ENCODE measurements at places on chromosomes 7 and 10. TPM values are rescaled to one million over a fixed set of nuclear protein-coding genes. Genes with fewer than 3 reads are reported as not detected.

TBX20 gene
- 0.57 TPM for total RNA-seq

VPS37D gene
- total RNA-seq: 4.7 TPM

GRCh38 chr10:15181576-15182156 is 13.2 kb upstream of the NMT2 start:
- no peak for DNase-seq

DNA sequence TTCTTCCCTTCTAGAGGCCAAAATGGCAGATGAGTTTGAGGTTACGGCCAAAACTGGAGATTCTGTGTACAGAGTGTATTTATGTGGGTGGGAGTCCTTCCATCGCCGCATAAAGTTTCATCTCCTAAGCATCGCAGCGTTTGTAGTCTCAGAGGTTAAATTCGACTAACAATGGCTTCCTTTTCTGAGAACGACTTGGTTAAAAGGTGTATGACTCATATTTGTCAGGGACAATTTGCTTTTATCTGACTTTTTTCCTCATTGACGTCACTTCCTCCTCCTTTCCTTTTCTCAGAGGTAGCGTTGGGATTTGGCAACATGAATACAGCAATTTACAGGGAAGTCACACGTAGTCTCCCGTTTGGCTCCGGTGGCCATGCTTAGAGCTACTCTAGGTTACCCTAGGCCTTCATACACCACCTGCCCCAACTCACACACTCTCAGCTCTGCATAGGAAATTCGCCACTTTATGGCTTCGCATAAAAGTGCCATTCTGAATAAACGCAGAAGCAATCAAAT is 37.6 kb upstream of the TCF7L2 start:
- peak; percentile 74 for DNase-seq

DNA sequence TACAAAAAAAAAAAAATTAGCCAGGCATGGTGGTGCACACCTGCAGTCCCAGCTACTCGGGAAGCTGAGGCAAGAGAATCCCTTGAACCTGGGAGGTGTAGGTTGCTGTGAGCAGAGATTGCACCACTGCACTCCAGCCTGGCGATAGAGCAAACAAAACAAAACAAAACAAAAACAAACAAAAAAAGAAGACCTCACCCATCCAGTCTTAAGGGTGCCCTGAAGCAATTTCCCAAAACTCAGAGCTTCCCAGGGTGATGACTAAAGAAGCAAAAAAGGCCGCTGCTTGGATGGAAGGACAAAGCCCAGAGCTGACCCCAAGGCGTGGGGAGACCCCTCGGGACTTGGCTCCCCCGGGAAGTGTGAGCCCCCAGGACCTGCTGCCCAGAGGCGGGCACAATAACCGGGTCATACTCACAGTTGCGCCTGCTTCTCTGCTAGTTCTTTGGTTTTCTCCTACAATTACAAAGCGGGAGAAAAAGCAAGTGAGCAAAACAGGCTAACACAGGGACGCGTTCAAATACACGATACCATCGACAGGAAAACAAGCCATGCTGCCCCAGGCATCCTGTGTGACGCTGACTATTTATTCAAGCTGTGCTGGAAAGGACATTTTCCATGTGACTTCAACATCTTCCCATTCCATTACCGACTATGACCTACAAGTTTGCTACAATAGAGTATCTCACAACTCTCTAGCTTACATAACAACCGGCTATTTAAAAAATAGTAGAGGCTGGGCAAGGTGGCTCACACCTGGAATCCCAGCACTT is 29.9 kb downstream of the PAPOLB start:
- no peak for DNase-seq

GRCh38 chr10:9254353-9254752 is 1199.9 kb downstream of the GATA3 start:
- DNase-seq: peak; percentile 44

DNA sequence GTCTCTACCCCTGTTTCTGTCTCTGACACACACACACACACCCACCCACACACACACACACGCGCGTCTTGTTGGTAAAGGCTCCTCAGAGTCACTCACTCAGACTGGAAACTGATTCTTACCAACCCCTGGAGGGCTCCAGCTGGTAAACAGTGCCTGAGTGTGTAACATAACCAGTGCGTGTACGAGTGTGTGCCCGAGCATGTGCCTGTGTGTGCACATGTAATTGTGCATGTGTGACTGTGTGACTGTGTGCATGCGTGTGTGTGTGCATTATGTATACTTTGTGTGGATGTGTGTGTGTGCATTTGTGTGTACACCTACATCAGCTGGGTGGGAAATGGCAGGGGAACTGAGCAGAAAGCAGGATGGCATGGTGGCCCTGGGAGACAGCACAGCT is 317.1 kb downstream of the WDR37 start:
- no peak for DNase-seq

All from HT1080 (cell line).